CD14-positive monocyte (primary cell): ENCODE measurements at places on chromosomes 3 and 15.

DNA sequence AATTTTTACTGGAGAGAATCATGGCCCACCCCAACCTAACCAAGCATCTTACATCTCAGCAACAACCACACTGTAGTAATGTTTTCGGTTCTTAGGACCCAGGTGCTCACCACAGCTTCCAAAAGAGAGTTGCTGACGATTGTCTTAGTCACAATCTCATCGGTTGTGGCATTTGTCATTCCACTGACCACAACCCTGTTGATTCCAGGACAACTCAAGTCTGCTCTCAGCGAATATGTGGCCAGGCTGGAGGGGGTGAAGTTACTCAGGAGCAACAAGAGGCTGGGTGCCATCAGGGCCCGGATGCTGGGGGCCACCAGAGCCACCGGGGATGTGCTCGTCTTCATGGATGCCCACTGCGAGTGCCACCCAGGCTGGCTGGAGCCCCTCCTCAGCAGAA, 25.9 kb downstream of the GALNT15 start:
- no peak for DNase-seq

DNA sequence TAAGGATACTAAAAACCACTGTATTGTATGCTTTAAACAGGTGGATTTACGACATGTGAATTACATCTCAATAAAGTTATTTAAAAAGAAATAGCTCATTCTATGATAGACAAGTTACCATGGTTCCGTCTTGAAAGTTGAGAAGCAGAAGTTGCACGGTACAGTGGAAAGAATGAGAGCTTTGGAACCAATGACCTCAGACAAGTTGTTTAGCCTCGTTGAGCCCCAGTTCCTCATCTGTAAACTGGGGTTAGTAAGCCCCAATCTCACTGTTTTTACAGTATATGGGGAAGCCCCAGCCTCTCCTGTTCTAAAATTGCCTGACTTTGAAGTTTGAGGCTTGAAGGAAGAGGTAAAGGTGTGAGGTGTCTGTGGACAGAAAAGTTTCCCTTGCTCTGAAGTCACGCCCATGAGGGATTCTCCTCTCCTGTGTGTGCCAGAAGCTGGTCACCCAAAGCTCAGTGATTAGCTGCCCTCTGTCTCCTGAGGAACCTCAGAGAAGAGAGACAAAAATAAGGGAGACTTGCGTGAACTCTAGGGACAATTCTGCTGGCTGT, 10.0 kb downstream of the CRYGS start:
- peak; percentile 66 for DNase-seq

- DNase-seq, result no peak
Observed at GRCh38 chr15:65653801-65654521, 32.2 kb downstream of the SLC24A1 start.

- DNase-seq, result no peak
Observed at GRCh38 chr3:61560517-61561373, 626 bp upstream of the PTPRG start.

DNA sequence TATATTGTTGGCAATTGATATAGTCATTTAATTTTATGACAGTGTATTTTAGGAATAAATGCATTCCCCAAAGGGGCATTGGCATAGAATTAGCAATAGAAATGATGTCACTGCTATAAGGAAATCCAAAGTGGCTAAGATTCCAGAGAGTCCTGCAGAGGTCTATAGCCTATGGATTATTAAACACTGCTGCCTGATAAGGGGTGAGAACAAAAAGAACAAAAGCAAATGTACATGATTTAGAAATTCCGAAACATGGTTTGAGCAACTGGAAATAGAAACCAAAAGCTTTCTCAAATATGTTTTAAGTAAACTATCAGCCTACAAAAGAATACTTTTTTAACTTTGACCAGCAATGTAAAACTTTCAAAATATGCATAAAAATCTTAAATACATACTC, 280.1 kb upstream of the RASGRP1 start:
- DNase-seq, result no peak
